ENCODE measurements at places on chromosomes 6 and 20.

GRCh38 chr6:103534095-103534494 is 1325.6 kb downstream of the HACE1 start:
- DNase-seq = no peak

GRCh38 chr6:110158479-110158878 is 21.0 kb downstream of the WASF1 start:
- no peak for DNase-seq

- DNase-seq = no peak
Measured at GRCh38 chr6:2799936-2800527, 34.8 kb downstream of the WRNIP1 start.

DNA sequence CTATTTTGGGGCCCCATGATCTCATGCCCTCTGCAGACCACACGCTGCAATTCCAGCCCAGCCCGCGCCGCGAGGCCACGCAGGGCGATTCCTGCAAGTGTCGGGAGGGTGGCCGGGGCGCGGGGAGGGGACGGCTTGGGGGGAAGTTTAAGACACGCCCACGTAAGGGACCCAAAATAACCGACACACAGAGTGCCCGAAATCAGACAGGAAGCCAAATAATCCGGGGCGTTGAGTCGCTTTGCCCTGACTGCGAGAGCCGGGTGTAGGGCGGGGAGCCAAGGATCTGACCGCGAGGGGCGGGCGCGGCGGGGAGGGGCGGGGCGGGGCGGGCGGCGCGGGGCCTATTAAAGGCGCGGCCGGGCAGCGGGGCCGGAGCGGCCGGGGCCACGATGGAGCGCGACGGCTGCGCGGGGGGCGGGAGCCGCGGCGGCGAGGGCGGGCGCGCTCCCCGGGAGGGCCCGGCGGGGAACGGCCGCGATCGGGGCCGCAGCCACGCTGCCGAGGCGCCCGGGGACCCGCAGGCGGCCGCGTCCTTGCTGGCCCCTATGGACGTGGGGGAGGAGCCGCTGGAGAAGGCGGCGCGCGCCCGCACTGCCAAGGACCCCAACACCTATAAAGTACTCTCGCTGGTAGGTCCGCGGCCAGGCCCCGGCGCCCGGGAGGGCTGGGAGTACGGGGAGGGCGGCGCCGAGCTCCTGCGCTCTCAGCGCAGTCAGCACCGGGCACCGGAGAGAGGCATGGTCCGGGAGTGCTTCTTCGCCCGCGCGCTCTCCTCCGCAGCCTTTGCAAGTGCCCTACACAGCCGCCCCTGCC is at the start of gene ENPP1:
Gene ENPP1, plus strand, starts transcription at position 377 of the 816 bp plus-strand sequence. Its CDS starts 16 bp downstream, at position 393.
- peak; percentile 75 for DNase-seq

GRCh38 chr6:35955970-35956369 is 35.1 kb upstream of the SRPK1 start:
- no peak for DNase-seq

- no peak for DNase-seq
Measured at GRCh38 chr20:36017048-36017951, 48.9 kb downstream of the CNBD2 start.

DNA sequence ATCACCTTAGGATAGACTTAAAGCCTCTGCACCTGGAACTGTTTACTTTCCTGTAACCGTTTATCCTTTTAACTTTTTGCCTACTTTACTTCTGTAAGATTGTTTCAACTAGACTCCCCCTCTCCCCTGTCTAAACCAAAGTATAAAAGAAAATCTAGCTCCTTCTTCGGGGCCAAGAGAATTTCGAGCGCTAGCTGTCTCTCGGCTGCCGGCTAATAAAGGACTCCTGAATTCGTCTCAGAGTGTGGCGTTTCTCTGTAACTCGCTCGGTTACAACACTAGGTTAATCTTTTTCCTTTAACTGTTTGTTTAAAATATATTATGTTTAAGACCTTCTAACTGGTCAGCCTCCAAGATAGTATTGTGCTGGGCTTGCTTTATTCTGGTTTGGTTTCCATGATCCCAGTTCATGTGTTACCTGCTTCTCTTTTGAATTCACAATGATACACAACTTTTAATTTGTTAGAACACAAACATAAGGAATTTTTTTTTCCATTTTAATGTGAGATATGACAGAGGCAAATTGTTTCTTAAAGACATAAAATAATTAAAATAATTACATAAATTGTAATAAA is 8.7 kb upstream of the NQO2 start:
- no peak for DNase-seq

GRCh38 chr20:46666818-46667515 is 15.7 kb upstream of the SLC13A3 start:
- DNase-seq = no peak

Measured in RKO (cell line).